ENCODE measurements at places on chromosomes 12 and 14.
A peak's percentile ranks its signal among the peaks of the same experiment; 100 is the strongest.

- DNase-seq = no peak
Observed at GRCh38 chr12:123069436-123070266, 81.2 kb downstream of the PITPNM2 start.

DNA sequence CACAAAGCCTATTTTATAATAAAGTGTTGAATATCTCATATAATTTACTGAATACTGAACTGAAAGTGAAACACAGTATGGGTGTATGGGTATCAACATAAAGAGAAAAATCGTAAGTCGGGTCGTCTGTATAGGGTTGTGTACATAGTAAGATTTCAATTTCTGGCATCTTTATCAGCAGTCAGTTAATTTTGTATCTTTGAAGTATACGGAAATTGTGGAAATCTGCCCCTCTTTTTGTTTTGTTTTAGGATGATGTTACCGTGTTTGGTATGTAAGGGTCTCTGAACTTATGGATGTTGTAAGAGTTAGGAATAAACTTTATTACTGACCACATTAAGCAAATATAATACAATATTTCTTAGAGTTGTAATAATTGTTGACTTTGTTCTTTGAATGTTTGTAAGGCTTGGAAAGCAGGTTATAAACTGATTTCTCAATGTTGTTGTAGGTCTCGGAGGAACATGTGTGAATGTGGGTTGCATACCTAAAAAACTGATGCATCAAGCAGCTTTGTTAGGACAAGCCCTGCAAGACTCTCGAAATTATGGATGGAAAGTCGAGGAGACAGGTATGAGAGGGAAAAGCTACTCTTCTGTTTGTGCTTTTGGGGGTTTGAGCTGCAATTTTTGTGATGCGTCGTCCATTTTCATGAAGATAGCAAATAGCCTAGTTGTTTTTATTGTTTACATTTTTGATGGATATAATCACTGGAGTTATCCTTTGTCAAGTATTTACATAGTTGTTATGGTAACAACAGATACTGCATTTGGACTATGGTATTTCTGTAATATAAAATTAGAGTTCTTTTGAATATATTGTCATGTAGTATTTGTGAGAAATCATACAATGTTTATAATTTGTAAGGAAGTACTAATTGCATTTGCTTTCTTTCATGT is 12.0 kb downstream of the EID3 start:
- no peak for DNase-seq

DNA sequence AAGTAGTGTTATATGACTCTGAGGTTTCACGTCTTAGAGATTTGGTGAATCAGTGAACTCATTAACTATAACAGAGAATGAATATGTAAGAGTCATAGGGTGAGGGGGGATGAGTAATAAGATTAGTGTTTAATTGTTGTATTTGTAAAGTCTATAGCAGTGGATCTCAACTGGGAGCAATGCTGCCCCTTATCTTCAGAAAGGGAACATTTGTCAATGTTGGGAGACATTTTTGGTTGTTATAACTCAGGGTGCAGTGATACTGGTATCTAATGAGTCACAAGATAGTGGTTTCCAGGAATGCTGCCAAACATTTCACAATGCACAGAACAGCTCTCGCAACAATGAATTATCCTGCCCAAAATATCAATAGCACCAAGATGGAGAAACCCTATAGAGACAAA is 1193.7 kb downstream of the GALC start:
- DNase-seq = no peak

DNA sequence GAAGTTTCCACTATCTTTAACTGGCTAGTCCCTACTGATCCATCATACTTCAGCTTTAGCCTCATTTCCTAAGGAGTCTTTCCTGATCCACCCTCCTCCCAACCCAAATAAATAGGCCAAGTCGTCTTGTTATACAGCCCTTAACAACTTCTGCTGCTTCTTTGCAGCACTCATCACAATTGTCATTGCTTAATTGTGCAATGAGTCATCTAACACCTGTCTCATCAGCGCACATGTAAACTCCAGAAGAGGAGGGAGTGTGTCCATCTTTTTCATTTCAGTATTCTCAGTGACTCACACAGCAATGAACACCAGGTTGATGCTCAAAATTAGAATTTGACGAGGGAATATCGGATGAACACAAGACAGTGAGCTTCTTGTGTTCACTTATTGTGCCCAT is 87.3 kb downstream of the SUDS3 start:
- DNase-seq = no peak

DNA sequence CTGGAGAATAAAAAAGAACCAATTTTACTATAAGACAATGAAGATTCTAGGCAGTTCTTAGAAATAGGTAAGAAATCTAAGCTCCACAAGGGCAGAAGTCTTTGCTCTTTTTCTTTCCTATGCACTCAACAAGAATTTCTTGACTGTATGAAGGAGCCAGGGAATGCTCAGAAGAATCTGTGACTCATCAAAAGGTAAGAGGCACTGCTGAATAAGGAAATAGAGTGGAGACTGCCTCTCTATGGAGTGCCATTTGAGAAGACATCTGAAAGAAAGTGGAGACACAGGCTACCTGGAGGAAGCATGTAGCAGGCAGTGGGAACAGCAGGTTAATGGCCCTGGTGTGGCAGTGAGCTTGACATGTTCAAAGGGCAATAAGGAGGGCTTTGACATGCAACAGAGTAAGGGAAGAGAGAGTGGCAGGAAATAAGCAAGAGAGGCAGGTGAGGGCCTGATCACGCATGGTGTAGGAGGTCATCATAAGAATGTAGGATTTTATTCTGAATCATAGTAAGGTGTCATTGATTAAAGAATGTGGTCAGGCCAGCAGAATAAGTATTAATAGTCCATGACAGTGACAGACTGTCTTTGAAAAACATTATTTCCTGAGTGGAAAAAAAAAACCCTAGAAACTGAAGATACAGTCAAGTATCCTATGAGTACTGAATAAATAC is 446.7 kb upstream of the GARIN6 start:
- no peak for DNase-seq

GRCh38 chr14:66435683-66436082 is 50.5 kb upstream of the CCDC196 start:
- DNase-seq = no peak

GRCh38 chr12:6370994-6371754 is 4.2 kb downstream of the SCNN1A start:
- DNase-seq = peak; percentile 67

DNA sequence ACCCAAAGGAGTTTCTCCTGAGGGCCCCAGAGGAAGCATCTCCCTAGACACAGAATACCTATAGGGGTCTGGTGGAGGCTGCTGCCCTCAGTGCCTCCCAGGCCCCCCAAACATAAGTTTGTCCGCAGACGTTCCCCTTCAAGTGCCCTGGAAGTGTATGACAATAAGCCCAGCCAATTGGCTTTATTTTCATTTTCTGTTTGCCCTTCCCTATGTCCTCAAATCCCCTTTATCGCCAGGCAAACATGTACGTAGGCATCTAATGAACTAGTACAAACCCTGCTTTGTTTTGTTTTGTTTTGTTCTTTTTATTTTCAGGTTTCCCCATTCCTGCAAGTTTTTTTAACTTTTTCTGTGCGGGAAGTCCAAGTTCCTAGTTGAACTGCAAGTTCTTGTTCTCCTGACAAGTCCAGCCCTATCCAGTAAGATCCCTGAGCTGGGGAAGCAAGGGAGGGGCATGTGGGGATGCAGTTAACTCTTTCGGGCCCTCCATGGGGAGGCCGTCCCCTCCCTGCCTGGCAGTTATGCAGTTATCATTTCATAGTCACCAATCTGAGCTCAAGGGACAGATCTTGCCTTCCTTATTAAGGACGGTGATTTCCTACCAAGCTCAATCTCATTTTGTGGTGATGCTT is 141.9 kb downstream of the KCNA5 start:
- no peak for DNase-seq

GRCh38 chr14:91388551-91388975 is 29.1 kb downstream of the CCDC88C start:
- DNase-seq = no peak

- no peak for DNase-seq
Observed at GRCh38 chr14:104263675-104264358, 125.4 kb downstream of the KIF26A start.

DNA sequence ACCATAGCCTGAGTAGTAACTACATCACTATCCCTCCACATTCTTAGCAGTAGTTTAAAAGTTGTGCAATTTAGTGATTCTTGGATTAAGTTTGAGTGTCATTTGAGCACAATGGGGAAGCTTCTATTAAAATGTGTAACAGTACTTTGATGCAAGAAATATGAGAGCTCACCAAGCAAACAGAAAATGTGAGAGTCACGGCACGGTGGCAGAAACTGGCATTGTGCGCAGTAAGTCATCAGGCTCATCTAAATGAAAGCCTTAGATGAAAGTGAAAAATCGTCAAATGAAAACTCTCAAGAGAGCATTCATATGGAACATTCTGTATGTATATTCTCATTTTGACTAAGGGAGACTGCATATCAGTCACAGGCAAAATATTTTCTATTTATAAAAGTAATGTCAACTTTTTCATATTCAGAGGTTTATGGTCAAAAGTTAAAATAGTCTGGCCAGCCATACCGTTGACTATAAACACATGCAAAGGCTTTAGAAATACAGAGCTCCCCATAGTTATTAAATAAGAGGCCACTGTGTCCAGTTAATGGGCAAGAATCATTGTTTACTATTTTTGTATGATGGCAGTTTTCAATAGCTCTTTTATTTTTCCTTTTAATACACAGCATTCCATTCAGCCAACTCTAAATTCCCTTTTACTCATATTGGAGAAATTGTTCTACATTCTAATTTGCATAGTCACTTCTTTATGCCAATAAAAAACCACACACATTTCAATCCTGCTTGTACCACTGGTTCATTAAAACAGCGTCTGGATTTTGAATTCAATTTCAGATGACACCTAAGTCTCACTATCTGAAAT is 167.9 kb downstream of the PRKD1 start:
- DNase-seq = no peak

DNA sequence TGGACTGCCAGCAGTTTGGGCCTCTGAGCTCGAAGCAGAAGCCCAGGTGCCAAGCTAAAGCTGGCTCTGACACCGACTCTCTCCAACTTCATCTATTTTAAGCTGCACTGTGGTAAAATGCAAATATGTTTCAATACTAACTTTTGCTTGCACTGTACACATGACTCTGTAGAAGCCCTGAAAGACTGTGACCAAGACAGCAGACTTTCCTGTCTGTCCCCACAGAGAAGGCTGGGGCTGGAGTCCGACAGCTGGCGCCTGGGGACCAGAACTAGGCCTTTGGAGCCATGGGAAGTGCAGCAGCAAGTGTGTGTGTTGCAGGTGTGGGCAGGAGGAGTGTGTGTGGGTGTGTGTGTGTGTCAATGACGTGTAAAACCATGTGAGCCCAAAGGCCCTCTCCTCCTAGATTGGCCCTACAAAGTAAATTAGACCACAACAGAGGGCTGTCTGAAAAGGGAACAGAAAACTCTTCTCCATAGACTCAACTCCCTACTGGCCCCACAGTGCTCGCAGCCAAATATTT is 16.4 kb upstream of the RAB35 start:
- no peak for DNase-seq

GRCh38 chr14:64400829-64401459 is 12.8 kb downstream of the MTHFD1 start:
- DNase-seq = no peak

DNA sequence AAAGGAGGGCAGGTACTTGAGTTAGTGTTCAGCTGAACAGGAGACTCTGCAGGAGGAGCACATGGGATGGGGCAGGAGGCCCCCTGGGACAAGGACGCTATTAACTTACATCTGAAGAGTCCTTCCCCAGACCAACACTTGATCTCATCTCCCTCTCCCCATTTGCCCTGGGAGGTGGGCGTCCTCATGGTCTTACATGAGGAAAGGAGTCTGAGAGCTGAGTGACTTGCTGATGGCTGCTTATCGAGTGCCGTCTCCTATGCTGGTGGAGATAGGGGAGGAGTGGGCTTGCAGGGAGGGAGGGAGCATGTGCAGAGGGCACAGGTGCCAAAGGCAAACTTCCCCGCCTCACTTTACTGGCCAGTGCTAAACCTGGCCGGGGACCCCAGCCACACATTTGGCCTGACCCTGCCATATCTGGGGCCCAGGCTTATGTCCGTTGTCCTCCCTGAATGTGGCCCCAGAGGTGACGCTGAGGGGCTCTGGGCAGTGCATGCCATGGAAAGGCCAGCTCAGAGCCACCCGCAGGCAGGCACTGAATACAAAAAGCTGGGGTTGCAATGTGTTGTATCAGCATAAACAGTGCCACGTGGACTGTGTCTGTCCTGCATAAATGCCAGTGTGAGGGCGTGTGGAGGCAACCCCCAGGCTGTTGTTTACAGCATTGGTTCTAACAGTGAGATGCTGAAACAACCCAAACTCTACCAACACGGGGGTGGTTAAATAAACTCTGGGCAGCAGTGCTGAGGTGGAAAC is 29.4 kb downstream of the FAIM2 start:
- DNase-seq = no peak

DNA sequence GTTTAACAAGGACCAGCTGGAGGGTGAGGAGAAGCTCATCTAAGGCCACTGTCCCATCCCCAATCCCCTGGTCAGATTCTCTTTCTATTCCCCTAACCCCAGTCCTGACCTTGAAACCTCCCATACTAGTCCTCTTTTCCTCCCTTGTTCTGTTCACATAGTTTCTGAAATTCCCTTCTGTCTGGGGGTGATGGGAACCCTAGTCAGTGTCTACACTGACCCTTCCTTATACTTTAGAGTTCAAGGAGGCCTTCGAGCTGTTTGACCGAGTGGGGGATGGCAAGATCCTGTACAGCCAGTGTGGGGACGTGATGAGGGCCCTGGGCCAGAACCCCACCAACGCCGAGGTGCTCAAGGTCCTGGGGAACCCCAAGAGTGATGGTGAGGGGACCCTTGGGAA is 2.4 kb downstream of the MYL6B start:
- no peak for DNase-seq

- DNase-seq = no peak
Observed at GRCh38 chr12:14979468-14979867, 6.6 kb downstream of the PDE6H start.

DNA sequence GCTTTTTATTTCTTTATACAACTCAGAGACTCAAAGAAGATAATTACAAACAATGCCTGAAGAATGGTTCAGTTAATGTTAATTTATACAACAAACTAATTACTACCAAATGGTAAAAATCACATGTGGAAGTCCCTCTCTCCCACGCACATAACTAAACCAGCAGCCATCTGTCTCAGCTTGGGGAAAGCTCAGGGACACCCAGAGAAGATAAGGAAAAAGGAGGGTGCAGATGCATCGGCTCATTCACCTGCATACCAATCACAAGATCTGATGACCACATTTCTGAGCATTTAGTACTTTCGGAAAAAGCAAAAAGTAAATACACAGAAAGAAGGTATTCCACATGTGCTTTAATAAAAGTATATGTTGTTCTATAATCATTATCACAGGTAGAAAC is 136.3 kb downstream of the SOX5 start:
- no peak for DNase-seq

Data from KBM-7 (cell line).